IMR-90 (cell line): ENCODE measurements at places on chromosomes 5 and 9. TPM values are rescaled to one million over a fixed set of nuclear protein-coding genes. Genes with fewer than 3 reads are reported as not detected.

The CTSL gene
- total RNA-seq: 57.0 and 89.7 TPM in 2 replicates

The AQP7 gene
- total RNA-seq: 0.28 TPM in 1 of 2 replicates, not detected in the other

The BTNL9 gene
- total RNA-seq: not detected in 2 replicates

The PRUNE2 gene
- 1.4 and 1.6 TPM in 2 replicates for total RNA-seq

The SH3GL2 gene
- under 0.01 TPM in 1 of 2 replicates, not detected in the other for total RNA-seq

The ZDHHC12 gene
- 13.9 and 16.7 TPM in 2 replicates for total RNA-seq

The DAB2IP gene
- total RNA-seq: 5.6 and 6.1 TPM in 2 replicates

The ABL1 gene
- 31.9 and 33.7 TPM in 2 replicates for total RNA-seq
